ENCODE measurements at places on chromosomes 4 and X.

- DNase-seq: no peak
Observed at GRCh38 chrX:95346856-95347255, 1337.8 kb upstream of the DIAPH2 start.

- DNase-seq: no peak
Observed at GRCh38 chr4:8324640-8325239, 55.2 kb downstream of the HTRA3 start.

GRCh38 chr4:183436417-183436816 lies 8.0 kb upstream of the CDKN2AIP start:
- no peak for DNase-seq

GRCh38 chr4:169229571-169230028 lies 41.2 kb downstream of the SH3RF1 start:
- no peak for DNase-seq

GRCh38 chrX:44733931-44734330 lies 109.9 kb upstream of the DUSP21 start:
- DNase-seq: no peak

- no peak for DNase-seq
Observed at GRCh38 chr4:115219862-115220261, 106.4 kb upstream of the NDST4 start.

GRCh38 chrX:73270753-73271152 lies 56.1 kb upstream of the NAP1L2 start:
- no peak for DNase-seq

DNA sequence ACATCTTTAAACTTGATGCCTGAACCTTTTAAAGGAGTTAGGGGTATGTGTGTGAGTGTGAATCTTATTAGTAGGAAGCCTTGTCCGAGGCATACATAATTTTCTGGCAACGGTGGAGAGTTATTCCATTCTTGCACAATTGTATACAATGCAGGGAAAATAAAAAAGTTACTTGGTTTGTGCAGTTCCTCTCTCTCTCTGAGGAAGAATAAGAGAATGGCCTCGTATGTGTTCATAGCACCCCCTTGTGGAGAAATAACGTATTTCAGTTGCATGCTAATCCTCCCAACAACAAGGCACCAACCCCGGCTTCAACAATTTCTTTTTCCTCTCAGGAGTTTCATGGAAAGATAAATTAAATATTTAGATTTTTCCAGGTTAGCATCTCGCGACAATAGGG lies 33.7 kb upstream of the FGF13 start:
- peak; percentile 11 for DNase-seq

DNA sequence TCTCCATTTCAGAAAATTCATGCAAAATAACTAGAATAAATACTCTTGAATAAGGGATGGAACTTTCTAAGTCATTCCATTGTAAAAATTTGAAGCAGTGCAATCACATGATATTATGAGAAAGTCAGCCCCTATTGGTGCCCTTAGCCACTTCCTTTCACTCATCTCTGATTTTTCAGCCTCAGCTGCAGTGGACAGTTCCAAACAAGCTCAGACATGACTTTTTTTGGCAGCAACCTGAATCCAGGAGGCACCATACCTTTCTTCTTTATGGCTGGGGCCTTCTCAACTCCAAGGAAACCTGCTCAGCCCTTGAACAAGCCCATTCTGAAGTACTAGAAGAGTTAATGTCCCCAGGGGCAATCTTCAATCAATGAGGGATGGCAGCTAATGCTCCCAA lies 40.5 kb downstream of the MAPK10 start:
- DNase-seq: no peak

GRCh38 chrX:112266136-112266535 lies 183.6 kb upstream of the TRPC5 start:
- no peak for DNase-seq

DNA sequence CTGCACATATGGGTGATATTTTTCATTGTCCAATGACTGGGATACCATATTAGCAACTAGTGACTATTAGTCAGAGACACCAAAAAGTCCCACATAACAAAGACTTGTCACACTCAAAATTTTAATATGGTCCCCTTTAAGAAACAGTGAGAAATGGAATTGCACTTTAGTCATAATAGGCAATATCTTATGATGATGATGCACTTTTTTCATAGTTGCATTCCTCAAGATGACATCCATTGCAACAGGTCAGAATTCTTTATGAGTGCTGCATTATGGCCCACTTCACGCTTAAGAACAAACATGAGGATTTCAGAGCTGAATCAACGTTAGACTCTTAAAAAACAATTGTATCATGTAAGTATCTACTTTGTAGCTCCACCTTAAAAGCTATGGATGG lies 608.4 kb upstream of the HTR2C start:
- no peak for DNase-seq

GRCh38 chrX:69073721-69074120 lies 91.5 kb downstream of the PJA1 start:
- DNase-seq: no peak

GRCh38 chr4:80448056-80448455 lies 112.5 kb downstream of the CFAP299 start:
- DNase-seq: no peak

DNA sequence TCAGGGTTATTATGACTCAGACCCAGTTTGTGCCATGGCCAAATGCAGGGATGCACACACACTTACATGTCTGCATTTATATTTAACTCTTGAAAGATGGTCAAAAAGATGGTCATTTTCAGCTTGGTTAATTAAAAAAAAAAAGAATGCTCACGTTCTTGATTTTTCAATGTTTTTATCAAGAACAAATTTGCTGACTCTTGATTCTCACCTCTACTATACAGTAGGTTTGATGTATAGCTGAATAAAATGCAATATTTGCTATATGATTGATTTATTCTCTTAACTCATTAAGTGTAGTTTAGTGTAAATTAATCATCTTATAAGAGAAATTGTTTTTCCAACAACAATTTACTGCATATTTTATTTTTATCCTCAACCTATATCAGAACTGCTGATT lies 160.4 kb downstream of the SLIT2 start:
- no peak for DNase-seq

GRCh38 chr4:176189891-176190795 lies 5.2 kb downstream of the SPATA4 start:
- DNase-seq: no peak

- no peak for DNase-seq
Observed at GRCh38 chrX:103495786-103496185, 23.5 kb downstream of the RAB40A start.

GRCh38 chr4:123825596-123826291 lies 429.1 kb downstream of the SPRY1 start:
- DNase-seq: no peak

- no peak for DNase-seq
Observed at GRCh38 chr4:152588869-152589268, 53.0 kb upstream of the FBXW7 start.

DNA sequence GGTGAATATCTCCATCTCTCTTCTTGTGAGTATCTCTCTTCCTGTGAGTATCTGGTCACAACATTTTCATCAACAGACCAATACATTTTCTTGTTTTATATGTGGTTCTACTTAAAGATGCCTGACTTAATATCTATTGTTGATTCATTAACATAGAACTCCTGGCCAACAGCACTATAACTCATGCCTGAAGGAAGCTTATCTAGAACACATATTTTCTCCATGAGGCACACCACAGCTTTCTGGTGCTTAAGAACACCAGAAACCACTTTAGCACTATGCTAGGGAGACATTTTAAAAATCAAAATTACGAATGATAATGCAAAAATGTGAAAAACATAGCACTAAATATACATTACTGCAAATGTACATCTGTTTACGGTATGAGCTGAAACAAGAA lies 190.4 kb downstream of the GABRB1 start:
- no peak for DNase-seq

- DNase-seq: no peak
Observed at GRCh38 chr4:33551244-33551643, 2693.1 kb downstream of the ARAP2 start.

DNA sequence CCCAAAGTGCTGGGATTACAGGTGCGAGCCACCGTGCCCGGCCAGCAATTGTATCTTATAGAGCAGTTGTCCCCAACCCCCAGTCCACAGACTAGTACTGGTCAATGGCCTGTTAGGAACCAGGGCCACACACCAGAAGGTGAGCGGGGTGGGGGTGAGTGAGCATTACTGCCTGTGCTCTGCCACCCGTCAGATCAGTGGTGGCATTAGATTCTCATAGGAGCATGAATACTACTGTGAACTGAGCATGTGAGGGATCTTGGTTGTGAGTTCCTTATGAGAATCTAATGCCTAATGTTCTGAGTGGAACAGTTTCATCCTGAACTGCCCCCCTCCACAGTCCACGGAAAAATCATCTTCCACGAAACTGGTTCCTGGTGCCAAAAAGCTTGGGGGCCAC lies 328.0 kb upstream of the BOD1L1 start:
- no peak for DNase-seq

DNA sequence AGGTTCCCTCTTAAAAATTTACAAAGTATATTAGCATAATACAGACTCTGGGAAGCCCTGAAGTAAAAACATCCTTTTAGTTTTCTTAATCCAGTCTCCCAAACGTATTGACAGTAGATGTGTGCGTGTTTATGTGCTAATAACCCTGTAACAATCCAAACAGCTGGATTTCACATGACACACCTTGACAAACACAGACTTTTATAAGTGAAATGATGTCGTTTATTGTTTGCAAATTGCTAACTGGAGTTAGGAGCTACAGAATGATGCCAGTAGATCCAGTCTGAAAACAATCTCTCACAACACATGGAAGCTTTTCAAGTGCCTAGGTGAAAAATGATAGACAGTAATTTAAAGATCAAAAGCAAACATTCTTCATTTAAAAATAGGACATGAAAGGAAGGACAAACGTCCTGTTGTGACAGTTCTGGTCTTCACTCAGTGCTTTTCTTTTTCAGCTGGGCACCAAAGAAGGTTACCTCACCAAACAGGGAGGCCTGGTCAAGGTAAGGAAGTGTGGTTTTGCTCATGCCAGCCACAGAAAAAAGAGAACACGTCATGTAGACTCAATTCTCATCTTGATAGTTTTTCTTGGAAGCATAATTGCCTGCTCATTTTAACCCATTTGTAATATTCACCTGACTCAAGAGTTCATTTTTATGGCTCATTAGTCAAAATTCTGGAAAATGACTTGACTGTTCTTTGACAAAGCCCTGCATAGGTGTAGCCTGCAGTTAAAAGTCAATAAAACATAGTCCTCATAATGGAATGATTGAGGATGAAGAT lies 32.9 kb downstream of the LAMTOR3 start:
- no peak for DNase-seq

DNA sequence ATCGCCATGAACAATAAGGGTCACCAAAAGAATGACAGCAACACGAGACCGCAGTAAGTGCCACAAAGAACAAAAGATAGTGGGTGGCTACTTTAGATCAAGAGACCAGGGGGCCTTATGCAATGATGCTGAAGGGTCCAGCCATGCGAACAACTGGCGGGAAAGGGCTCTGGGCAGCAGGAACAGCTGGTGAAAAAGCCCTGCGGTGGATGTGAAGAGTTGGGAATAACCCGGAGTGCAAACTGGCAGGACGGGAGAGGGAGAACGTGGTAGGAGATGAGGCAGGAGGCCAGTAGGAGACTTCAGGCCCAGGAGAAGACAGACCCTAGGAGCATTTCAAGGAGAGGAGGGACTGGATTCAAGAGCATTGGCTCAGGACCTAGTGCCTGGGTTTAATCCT lies 120.2 kb downstream of the AFAP1 start:
- no peak for DNase-seq

GRCh38 chrX:139949703-139950102 lies 15.6 kb downstream of the CXorf66 start:
- no peak for DNase-seq

DNA sequence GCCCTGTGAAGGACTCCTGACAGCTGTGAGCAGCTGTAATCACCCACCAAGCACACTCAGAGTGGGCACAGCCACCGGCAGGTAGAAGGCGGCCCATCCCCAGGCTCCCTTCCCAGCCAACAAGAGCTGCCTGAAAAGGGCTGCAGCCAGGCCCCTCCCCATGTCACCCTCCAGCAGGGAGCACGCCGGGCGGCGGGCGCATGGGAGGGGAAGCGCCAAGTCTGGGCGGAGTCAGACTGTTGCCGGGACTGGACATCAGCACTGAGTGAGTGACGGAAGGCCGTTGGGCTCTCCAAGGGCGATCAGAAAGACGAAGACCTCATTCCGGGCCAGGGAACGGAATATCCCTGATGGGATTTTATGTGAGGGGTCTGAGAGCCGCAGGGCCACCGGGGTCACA lies 82.1 kb downstream of the PPP2R2C start:
- DNase-seq: no peak

DNA sequence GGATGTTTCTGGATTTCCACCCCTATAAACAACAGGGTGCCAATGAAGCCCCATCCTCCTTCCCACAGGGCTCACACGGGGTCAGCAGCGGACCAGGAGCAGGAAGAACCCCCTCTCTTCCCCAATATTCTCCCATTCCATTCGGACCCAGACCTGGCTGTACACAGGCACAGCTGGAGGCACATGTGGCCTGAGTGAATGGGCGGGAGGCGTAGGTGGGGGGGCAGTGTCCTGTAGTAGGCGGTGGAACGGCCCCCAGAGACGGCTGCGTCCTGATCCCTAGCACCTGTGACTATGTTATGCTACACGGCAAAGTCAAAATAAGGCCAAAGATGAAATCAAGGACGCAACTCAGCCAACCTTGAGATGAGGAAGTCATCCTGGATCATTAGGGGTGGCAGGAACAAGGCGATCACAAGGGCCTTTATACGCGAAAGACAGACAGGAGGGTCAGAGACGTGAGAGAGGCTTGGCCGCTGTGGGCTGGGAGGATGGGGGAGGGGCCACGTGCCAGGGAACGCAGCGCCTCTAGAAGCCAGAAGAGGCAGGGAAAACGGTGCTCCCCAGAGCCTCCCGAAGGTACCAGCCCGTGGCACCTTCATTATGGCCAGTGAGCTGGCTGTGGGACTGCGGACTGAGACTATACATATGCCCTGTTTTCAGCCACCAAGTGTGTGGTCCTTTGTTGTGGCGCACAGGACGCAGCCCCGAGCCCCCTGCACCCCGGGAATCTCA lies 75.6 kb downstream of the WFS1 start:
- DNase-seq: no peak

DNA sequence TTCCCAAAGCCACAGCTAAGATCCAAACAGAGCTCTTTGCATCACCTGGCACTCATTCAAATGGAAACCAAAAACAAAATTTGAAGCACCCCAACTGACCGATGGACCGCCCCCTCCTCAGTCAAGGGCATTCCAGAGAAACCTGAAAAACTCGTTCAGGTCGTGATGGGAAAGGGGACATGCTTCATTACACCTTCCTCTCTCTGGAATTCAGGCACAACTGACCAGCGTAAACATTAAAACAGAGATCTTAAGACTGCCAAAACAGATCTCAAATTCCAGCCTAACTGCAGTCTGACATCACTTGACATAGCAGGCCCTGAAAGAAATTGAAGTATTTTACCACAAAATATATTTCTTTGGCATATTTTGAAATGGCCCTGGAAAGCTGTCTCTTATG lies 28.5 kb downstream of the PTTG2 start:
- DNase-seq: no peak

GRCh38 chr4:133320576-133321170 lies 171.6 kb downstream of the PCDH10 start:
- DNase-seq: peak; percentile 36

DNA sequence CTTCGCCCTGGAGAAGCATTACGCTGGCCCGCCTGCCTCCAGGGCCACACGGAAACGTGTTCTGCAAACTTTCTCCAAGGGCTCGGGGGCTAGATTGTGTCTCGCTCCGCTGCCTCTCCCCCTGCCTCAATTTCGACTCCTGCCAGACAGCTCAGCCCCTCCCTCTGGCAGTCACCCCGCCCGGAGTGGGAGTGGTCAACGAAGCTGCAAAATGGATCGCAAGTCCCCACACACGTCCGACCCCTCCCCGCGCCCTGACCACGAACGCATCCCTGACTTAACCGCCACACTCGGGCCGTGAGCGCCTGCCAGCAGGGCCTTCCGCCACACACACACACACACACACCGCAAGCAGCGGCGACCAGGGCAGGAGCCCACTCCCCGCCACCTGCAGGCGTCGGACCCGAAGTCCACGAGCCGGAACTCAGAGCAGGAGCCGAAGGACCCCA lies 47.0 kb upstream of the NKAP start:
- DNase-seq: no peak

Data from DND-41 (cell line).